ENCODE measurements at places on chromosomes 7 and 10. TPM values are rescaled to one million over a fixed set of nuclear protein-coding genes. Genes with fewer than 3 reads are reported as not detected.

NDUFB8 gene
- polyA plus RNA-seq: 118 TPM

- no peak for DNase-seq
These were observed 256.0 kb upstream of the TCERG1L start for GRCh38 chr10:131567279-131568162.

SFXN2 gene
- 6.3 TPM for polyA plus RNA-seq

CLCN1 gene
- polyA plus RNA-seq: 2.6 TPM

- DNase-seq: no peak
These were observed 202.1 kb downstream of the HECW1 start for GRCh38 chr7:43314379-43315158.

GRCh38 chr10:99711129-99711719 lies 20.7 kb downstream of the COX15 start:
- no peak for DNase-seq
